ENCODE measurements at places on chromosomes 11 and 22. TPM values are rescaled to one million over a fixed set of nuclear protein-coding genes. Genes with fewer than 3 reads are reported as not detected.
A peak's percentile ranks its signal among the peaks of the same experiment; 100 is the strongest.

The C11orf16 gene
- polyA plus RNA-seq = not detected

The DBX1 gene
- polyA plus RNA-seq = not detected

The MRGPRX4 gene
- 0.05 TPM for polyA plus RNA-seq

The EIF1AD gene
- polyA plus RNA-seq = 36.8 TPM

The CEP126 gene
- polyA plus RNA-seq = 3.4 TPM

The JHY gene
- polyA plus RNA-seq = 3.6 TPM

The SYT13 gene
- polyA plus RNA-seq = not detected

The DYNC2H1 gene
- 15.2 TPM for polyA plus RNA-seq

DNA sequence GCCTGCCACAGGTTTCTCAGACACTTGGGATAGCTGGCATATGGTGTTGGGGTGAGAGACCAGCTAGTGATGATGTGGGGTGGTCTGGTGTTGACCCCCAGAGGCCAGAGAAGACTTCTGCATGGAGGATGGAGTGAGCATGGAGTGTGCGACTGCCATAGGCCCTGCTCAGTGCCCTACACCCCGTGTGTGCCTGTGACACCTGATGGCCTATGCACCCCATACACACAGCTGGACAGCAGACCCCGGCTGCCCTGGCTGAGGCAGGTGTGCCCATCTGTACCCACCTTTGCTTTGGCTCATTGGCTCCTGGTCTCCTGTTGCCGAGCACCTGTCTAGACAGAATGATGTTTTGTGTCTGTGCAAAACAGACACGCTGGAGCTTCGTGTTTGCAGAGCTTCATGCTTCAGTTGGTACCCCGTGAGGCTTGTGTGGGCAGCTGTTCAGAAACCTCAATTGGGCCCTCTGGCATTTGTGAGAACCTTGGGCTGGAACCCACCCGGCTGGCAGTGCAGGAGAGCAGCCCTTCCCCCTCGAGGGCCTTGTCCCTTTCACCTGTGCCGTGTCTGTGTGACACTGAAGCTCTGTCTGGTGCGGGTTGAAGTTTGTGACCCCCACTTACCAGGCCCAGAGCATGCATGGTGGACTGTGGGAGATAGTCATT lies 27.6 kb downstream of the BCR start:
- DNase-seq = no peak
- H3K36me3 ChIP-seq = peaks cover 20% of the 10 kb centered on the region
- no peak overlapping the region for H3K27ac ChIP-seq

DNA sequence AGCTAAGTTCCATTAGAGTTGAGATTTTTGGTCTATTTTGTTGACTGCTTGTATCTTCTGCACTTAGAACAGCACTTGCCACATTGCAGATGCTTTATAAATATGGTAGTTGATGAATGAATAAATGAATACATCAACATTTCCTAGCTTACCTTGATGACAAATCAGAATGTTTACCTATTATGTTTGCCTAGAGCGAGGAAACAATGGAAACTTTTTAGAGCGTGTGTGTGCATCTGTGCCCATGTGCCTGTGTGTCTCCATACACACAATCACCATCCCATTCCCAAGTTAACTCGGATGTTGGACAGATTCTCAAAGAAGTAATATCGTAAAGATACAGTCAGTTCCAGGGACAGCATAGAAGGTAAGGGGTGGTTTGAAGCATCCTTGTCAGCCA lies 139.1 kb downstream of the DBX1 start:
- no peak for DNase-seq
- H3K27ac ChIP-seq = no peak overlapping the region
- H3K27me3 ChIP-seq = no peaks in the 10 kb centered on the region
- H3K4me3 ChIP-seq = no peak overlapping the region
- H3K4me1 ChIP-seq = peaks cover 31% of the 10 kb centered on the region
- no peaks in the 10 kb centered on the region for H3K36me3 ChIP-seq

DNA sequence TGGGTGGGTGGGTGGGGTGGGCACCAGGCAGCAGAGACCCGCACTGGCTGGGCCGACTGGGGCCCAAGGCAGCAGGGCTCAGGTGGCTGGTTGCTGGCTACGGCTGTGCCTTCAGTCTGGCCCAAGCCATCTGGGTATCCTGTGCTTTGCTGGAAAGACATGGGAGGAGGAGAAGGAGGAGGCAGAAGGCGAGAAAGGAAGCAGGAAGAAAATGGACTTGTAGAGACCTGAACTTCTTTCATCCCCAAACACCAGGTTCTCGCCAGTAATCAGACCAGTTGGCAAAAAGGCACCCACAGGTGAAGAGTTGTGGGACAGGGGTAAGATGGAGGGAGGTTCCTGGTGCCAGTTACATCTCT lies 78.8 kb downstream of the IGLL1 start:
- peaks cover 18% of the 10 kb centered on the region for H3K4me1 ChIP-seq
- H3K4me3 ChIP-seq = no peak overlapping the region

DNA sequence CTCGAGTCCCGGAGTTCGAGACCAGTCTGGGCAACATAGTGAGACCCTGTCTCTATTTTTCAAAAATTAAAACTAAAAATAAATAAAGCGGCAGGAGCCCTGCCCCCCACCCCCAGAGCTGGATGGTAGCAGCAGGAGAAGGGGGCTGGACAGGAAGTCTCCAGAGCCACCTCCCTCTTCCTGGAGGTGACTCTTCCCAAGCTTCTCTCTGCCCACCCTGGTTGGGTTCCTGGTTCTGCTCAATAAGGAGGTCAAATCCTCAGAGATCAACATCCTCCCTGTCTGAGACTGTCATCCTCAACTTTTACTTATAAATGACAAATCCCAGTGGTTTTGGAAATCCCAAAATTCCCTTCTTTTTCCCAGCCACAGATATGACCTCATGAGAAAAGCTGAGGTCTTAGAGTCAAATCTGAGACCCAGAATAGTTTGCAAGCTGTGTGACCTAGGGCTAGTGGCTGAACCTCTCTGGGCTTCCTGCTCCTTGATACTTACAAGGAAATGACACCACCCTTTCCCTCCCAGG lies 987 bp downstream of the C1QTNF6 start:
- no peak for DNase-seq
- no peaks in the 10 kb centered on the region for H3K27me3 ChIP-seq
- H3K27ac ChIP-seq = peak overlapping the region; percentile 97
- peaks cover 21% of the 10 kb centered on the region for H3K36me3 ChIP-seq

- peaks cover 21% of the 10 kb centered on the region for H3K4me1 ChIP-seq
- H3K4me3 ChIP-seq = peak overlapping the region; percentile 87
- DNase-seq = no peak
- H3K27me3 ChIP-seq = no peaks in the 10 kb centered on the region
- peak overlapping the region; percentile 95 for H3K27ac ChIP-seq
Measured at GRCh38 chr11:59756845-59757244, 1.7 kb downstream of the STX3 start.

DNA sequence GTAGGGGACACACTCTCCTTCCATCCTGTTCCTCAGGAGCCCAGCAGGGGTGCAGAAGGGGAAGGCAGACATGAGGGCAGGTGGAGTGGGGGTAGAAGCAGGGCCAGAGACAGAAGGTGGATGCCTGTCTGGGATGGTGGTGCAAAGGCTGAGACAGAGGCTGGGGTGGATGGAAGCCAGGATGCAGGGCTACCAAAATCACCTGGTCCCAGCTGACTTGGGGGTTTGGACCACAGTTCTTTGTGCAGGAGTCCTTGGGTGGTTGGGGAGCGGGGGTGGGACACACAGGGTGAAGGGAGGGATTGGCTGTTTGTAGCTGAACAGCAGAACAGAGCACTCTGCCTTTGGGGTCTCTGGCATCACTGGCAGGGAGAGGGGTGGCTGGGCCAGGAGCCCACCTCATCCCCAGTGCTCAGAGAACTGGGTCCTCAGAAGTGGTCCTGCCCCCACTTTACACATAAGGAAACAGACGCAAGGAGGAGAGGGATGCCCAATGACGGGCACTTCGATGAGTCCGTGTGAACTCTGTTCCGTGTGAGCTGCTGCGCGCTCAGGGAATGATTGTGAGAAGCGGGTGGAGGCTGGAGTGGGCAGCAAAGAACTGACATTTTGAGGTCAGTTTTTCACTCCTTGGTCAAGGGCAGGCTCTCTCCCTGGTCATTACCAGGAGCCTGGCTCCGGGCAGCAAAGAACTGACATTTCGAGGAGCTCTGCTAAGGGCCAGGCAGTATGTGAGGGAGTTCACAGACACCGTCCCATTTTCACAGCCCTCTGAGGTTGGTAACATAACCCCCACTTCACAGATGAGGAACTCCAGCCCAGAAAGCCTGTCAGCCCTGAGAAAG lies 1.9 kb downstream of the TAGLN start:
- no peaks in the 10 kb centered on the region for H3K27me3 ChIP-seq
- no peak for DNase-seq
- H3K4me1 ChIP-seq = peaks cover 8% of the 10 kb centered on the region
- no peak overlapping the region for H3K4me3 ChIP-seq
- H3K36me3 ChIP-seq = peaks cover 9% of the 10 kb centered on the region

- H3K4me1 ChIP-seq = no peaks in the 10 kb centered on the region
- DNase-seq = no peak
- H3K27ac ChIP-seq = no peak overlapping the region
- H3K4me3 ChIP-seq = no peak overlapping the region
Measured at GRCh38 chr11:65060913-65061408, 2.6 kb upstream of the NAALADL1 start.

GRCh38 chr11:95339086-95339901 lies 108.3 kb upstream of the SESN3 start:
- H3K4me3 ChIP-seq = no peak overlapping the region
- peaks cover 31% of the 10 kb centered on the region for H3K4me1 ChIP-seq
- no peaks in the 10 kb centered on the region for H3K27me3 ChIP-seq
- no peak for DNase-seq
- no peak overlapping the region for H3K27ac ChIP-seq
- H3K36me3 ChIP-seq = no peaks in the 10 kb centered on the region

DNA sequence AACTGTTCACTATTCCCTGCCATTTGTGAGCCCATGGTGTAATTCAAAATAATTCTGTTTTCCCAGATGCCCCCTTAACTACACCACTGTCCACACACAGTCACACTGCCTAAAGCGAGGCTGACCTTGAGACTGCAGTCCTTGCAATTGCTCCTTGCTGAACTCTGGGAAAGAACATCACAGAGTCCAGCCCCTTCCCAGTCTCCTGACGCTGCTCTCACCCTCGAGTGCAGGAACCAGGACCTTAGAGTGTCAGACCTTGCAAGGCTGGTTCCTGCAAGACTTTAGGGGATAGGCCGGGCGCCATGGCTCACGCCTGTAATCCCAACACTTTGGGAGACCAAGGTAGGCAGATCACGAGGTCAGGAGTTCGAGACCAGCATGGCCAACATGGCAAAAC lies 33.6 kb downstream of the AHNAK start:
- no peak for DNase-seq
- H3K27me3 ChIP-seq = no peaks in the 10 kb centered on the region
- H3K4me3 ChIP-seq = no peak overlapping the region
- peaks cover 10% of the 10 kb centered on the region for H3K4me1 ChIP-seq

- peaks cover 25% of the 10 kb centered on the region for H3K4me1 ChIP-seq
- H3K27me3 ChIP-seq = no peaks in the 10 kb centered on the region
- no peak for DNase-seq
- no peaks in the 10 kb centered on the region for H3K36me3 ChIP-seq
- no peak overlapping the region for H3K4me3 ChIP-seq
Measured at GRCh38 chr22:32747588-32747987, 53.9 kb upstream of the TIMP3 start.

GRCh38 chr11:103070142-103070541 lies 21.8 kb downstream of the DCUN1D5 start:
- no peak for DNase-seq
- H3K4me1 ChIP-seq = no peaks in the 10 kb centered on the region
- no peak overlapping the region for H3K4me3 ChIP-seq
- no peak overlapping the region for H3K27ac ChIP-seq
- H3K36me3 ChIP-seq = peaks cover 11% of the 10 kb centered on the region
- no peaks in the 10 kb centered on the region for H3K27me3 ChIP-seq

DNA sequence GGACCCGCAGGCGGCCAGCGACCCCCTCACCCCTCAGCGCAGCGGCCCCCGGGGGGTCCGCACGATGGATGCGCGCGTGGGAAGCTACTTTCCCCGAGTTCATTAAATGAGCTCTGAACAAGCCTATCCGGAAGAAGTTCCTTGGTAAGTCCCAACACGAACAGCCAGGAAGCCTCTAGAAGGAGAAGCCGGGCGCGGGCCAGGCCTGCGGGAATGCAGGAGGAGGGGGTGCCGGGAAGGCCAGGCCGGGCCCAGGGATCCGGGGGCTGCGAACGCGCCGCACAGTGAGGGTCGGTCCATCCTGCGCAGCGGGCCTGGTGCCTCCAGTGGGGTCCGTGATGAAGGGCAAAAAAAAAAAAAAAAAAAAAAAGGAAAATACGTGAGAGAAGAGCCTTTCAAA lies 36.9 kb downstream of the TOLLIP start:
- no peak overlapping the region for H3K4me3 ChIP-seq
- H3K27me3 ChIP-seq = no peaks in the 10 kb centered on the region
- H3K27ac ChIP-seq = no peak overlapping the region
- peaks cover 9% of the 10 kb centered on the region for H3K36me3 ChIP-seq

- no peak overlapping the region for H3K4me3 ChIP-seq
- H3K27ac ChIP-seq = no peak overlapping the region
- H3K36me3 ChIP-seq = no peaks in the 10 kb centered on the region
- no peak for DNase-seq
- H3K27me3 ChIP-seq = peaks cover 3% of the 10 kb centered on the region
Measured at GRCh38 chr11:134004496-134005172, 47.9 kb upstream of the IGSF9B start.

DNA sequence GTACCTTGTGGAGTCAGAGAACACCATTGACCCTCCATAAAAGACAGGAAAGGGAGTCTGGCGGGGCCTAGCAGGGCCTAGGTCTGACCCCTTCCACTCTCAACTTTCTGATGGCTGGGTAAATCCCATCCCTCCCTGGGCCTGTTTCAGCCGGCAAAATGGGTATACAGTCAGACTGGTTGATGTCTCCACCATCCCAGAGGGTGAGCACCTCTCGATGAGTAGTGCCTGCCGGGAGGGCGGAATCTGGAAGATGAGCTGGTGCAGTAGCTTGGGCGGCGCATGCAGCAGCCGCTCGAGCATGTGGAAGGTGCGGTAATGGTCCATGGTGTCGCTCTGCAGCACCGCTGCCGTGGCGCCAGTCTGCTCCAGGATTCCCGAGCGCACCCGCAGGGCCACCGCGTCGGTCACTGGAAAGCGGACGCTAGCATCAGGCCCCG lies 528 bp downstream of the FIBP start:
- peak overlapping the region; percentile 64 for H3K27ac ChIP-seq
- peaks cover 48% of the 10 kb centered on the region for H3K36me3 ChIP-seq
- no peak for DNase-seq
- peak overlapping the region; percentile 91 for H3K4me3 ChIP-seq

GRCh38 chr22:17110791-17111550 lies 10.2 kb downstream of the TMEM121B start:
- peaks cover 13% of the 10 kb centered on the region for H3K36me3 ChIP-seq
- no peaks in the 10 kb centered on the region for H3K27me3 ChIP-seq
- no peak overlapping the region for H3K27ac ChIP-seq
- no peak for DNase-seq

- peaks cover 57% of the 10 kb centered on the region for H3K4me1 ChIP-seq
- H3K36me3 ChIP-seq = peaks cover 16% of the 10 kb centered on the region
- no peaks in the 10 kb centered on the region for H3K27me3 ChIP-seq
- peak; percentile 55 for DNase-seq
Measured at GRCh38 chr22:46450931-46451561, 86.4 kb downstream of the CELSR1 start.

GRCh38 chr22:42344361-42344905 lies 74.0 kb upstream of the TCF20 start:
- H3K27me3 ChIP-seq = no peaks in the 10 kb centered on the region
- no peak overlapping the region for H3K4me3 ChIP-seq
- no peaks in the 10 kb centered on the region for H3K36me3 ChIP-seq
- no peak for DNase-seq
- H3K27ac ChIP-seq = no peak overlapping the region

GRCh38 chr11:117909611-117910382 lies 19.4 kb downstream of the TMPRSS13 start:
- peaks cover 12% of the 10 kb centered on the region for H3K4me1 ChIP-seq
- H3K27me3 ChIP-seq = peaks cover 9% of the 10 kb centered on the region
- H3K27ac ChIP-seq = no peak overlapping the region

GRCh38 chr11:119100994-119101758 lies 477 bp downstream of the DPAGT1 start:
- peak overlapping the region; percentile 86 for H3K4me3 ChIP-seq
- peak overlapping the region; percentile 99 for H3K27ac ChIP-seq
- H3K4me1 ChIP-seq = peaks cover 22% of the 10 kb centered on the region
- DNase-seq = no peak
- H3K36me3 ChIP-seq = peaks cover 12% of the 10 kb centered on the region
